ENCODE measurements at places on chromosomes 4 and X. TPM values are rescaled to one million over a fixed set of nuclear protein-coding genes. Genes with fewer than 3 reads are reported as not detected.

The HMX1 gene
- polyA plus RNA-seq = not detected

- no peak overlapping the region for H3K27ac ChIP-seq
- H3K4me1 ChIP-seq = no peaks in the 10 kb centered on the region
- no peaks in the 10 kb centered on the region for H3K36me3 ChIP-seq
These were observed 958.3 kb upstream of the ADGRL3 start for GRCh38 chr4:60241866-60242265.

DNA sequence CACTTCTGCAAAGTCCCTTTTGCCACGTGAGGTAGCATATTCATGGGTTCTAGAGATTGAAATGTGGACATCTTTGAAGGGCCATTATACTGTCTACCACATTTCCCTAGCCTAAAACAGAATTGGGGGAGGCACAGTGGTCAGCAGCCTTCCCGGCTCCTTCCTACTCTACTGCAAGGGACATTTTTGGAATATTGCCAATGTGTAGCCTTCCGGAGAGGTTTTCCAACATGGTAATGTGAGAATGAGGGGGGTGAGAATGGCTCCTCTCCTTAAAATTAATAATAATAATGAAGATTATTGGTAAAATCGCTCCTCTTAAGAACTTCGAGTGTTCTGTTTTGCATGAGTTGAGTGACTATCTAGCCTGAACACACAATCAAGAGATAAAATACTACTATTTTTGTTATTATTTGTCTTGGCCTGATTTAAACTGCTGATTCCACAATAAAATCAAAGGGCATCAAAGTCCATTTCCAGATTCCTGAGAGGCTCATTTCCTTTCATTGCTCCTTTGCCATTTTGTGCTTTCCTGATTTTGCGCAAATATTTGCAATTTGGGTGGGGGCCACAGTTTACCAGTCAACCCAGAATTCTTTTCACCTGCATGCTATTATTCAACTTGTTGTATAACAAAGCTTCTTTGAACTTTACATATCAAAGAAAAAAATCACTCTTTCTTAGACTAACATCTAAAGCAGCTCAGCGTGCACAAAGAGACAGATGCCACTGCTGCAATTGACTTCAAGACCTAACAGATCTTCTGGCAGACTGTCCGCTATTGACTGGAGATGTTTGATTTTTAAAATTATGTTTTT lies 27.0 kb upstream of the TSPAN5 start:
- no peak for DNase-seq
- no peaks in the 10 kb centered on the region for H3K36me3 ChIP-seq

DNA sequence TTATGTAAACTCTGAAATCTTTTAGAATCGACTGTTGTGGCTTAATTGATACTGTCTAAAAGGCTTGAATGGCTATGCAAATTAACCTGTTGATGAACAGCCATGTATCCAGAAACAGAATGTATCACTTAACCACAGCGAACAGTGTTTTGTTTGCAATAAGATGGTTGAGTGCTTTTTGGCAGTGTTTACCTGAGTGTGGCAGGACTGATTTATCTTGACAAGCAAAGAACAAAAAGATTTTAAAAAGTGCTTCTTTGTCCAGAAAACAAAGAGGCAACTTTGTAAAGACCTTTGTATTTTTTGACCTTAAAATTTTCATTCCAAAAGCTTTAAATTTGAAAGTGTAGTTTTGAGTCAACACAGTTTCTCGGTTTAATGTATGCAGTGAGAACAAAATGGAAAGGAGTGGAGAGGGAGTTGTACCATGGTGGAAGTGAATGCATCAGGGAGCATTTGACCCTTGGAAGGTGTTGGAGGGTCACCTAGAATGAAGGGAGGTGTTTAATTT lies 18.0 kb downstream of the ARHGAP10 start:
- H3K4me3 ChIP-seq = no peak overlapping the region
- no peaks in the 10 kb centered on the region for H3K4me1 ChIP-seq
- DNase-seq = no peak
- H3K36me3 ChIP-seq = no peaks in the 10 kb centered on the region
- no peak overlapping the region for H3K27ac ChIP-seq

The LRP2BP gene
- polyA plus RNA-seq = 0.54 TPM

The PCDH10 gene
- not detected for polyA plus RNA-seq

DNA sequence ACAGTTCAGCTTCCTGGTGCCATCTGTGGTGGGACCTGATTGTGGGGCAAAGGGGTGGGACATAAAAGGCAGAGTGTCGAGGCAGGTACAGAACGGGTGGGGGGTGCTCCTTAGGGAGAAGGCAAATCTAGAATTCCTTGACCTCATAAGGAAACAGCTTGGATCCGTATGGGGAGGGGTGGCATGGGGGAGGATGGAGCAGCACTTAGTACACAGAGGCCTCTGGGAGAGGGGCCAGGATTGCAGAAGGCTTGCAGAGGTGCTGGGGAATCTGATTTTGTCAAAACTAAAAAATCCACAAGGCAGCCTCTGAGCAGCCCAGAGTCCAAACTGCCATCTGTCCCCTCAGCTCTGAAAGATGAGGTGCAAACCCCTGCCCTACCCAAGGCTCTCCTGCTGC lies 2.3 kb upstream of the EMD start:
- H3K4me1 ChIP-seq = peaks cover 51% of the 10 kb centered on the region
- peak overlapping the region; percentile 95 for H3K27ac ChIP-seq
- no peak for DNase-seq
- H3K36me3 ChIP-seq = peaks cover 4% of the 10 kb centered on the region
- H3K27me3 ChIP-seq = no peaks in the 10 kb centered on the region

The UPF3B gene
- 2.9 TPM for polyA plus RNA-seq

GRCh38 chr4:3368841-3369760 lies 72.7 kb upstream of the HGFAC start:
- H3K4me3 ChIP-seq = peak overlapping the region; percentile 54
- no peaks in the 10 kb centered on the region for H3K36me3 ChIP-seq
- no peaks in the 10 kb centered on the region for H3K27me3 ChIP-seq
- H3K4me1 ChIP-seq = peaks cover 20% of the 10 kb centered on the region

- no peaks in the 10 kb centered on the region for H3K4me1 ChIP-seq
- H3K36me3 ChIP-seq = no peaks in the 10 kb centered on the region
These were observed 110.1 kb downstream of the GBA3 start for GRCh38 chr4:22802876-22803275.

- no peaks in the 10 kb centered on the region for H3K27me3 ChIP-seq
- H3K4me3 ChIP-seq = no peak overlapping the region
- H3K4me1 ChIP-seq = no peaks in the 10 kb centered on the region
- DNase-seq = no peak
- no peak overlapping the region for H3K27ac ChIP-seq
- no peaks in the 10 kb centered on the region for H3K36me3 ChIP-seq
These were observed 39.3 kb downstream of the EVC start for GRCh38 chr4:5750052-5750945.

The RTL3 gene
- polyA plus RNA-seq = not detected

GRCh38 chr4:109760682-109761081 lies 30.8 kb upstream of the PLA2G12A start:
- no peak overlapping the region for H3K4me3 ChIP-seq
- peak; percentile 10 for DNase-seq
- no peak overlapping the region for H3K27ac ChIP-seq

The ASB5 gene
- not detected for polyA plus RNA-seq

DNA sequence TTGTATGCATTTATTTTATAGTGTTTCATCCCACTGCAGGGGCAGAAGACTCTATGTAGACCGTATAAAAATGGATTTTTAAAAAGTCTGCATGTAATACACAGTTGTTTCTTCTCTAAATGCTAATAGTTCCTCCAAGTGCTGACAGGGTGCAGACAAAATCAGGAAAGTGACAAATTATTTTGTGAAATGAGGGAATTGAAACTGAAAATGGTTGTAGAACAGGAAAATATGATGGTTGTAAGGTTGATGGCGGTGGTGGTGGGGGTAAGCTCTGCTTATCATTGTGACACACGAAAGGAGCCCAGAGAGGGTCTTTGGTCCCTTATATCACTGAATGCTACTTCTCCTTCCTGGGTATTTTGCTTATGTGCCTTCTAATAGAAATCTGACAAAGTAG lies 4.3 kb downstream of the IL15 start:
- no peak overlapping the region for H3K4me3 ChIP-seq
- peaks cover 2% of the 10 kb centered on the region for H3K27me3 ChIP-seq
- H3K27ac ChIP-seq = no peak overlapping the region

GRCh38 chr4:142416711-142417275 lies 429.3 kb downstream of the INPP4B start:
- no peaks in the 10 kb centered on the region for H3K36me3 ChIP-seq
- peak; percentile 88 for DNase-seq
- peaks cover 19% of the 10 kb centered on the region for H3K4me1 ChIP-seq
- H3K27ac ChIP-seq = peak overlapping the region; percentile 76
- peak overlapping the region; percentile 76 for H3K4me3 ChIP-seq

- no peaks in the 10 kb centered on the region for H3K27me3 ChIP-seq
- H3K4me3 ChIP-seq = no peak overlapping the region
- no peaks in the 10 kb centered on the region for H3K4me1 ChIP-seq
- H3K36me3 ChIP-seq = peaks cover 45% of the 10 kb centered on the region
- H3K27ac ChIP-seq = no peak overlapping the region
These were observed 78.4 kb upstream of the MAP3K15 start for GRCh38 chrX:19593690-19594089.

DNA sequence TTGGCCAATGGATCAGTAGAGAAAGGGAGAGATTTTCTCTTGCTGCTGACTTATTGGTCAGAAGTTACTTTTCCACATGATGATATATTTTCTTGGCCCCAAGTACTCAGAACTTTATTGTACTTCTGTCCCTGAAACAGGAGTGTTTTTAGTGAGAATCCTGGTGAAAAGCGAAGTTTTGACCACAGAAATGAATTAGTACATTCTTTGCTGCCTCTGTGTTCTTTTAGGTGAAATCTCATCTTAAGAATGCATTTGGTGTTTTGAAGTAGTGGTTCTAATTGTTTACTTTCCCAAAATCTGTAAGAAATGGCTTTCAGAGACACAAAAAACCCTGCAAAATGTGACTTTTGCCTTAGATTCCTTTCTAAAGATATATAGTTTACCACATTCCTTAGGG lies 240.4 kb downstream of the FRMPD4 start:
- no peaks in the 10 kb centered on the region for H3K4me1 ChIP-seq
- H3K4me3 ChIP-seq = no peak overlapping the region
- DNase-seq = no peak
- H3K27ac ChIP-seq = no peak overlapping the region
- H3K36me3 ChIP-seq = no peaks in the 10 kb centered on the region

DNA sequence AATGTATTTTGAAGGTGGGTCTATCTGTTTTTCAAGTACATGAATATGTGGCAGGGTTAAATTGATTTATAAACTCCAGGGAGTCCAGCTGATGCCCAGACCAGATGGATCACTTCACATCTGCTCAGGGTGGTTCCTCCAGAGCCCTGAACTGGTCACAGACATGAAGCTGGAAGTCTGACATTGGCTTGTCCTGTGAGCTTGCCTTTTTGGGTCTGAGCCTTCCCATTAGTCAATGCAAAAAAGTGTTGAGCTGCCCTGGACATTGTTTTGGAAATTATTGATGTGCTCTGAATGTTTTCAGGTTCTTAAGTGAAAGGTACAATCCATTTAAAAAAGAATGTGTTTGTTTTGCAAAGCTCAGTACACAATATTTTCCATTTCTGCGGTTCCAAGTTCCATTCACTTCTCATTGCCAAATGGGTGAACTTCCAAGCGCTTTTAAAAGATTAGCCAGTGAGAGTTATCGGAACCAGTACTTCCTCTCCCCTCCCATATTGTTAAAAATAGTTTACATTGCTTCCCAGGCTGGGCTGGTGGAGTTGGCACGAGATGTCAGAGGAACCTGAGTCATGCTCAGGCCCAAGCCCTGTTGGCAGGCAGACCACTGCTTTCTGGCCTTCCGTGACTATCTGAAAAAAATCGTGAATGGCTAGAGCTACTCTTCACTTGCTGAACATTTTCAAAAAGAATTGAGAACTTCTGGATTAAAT lies 52.1 kb downstream of the PDGFRA start:
- H3K27ac ChIP-seq = no peak overlapping the region
- H3K36me3 ChIP-seq = no peaks in the 10 kb centered on the region
- no peaks in the 10 kb centered on the region for H3K27me3 ChIP-seq
- H3K4me1 ChIP-seq = no peaks in the 10 kb centered on the region
- DNase-seq = no peak

DNA sequence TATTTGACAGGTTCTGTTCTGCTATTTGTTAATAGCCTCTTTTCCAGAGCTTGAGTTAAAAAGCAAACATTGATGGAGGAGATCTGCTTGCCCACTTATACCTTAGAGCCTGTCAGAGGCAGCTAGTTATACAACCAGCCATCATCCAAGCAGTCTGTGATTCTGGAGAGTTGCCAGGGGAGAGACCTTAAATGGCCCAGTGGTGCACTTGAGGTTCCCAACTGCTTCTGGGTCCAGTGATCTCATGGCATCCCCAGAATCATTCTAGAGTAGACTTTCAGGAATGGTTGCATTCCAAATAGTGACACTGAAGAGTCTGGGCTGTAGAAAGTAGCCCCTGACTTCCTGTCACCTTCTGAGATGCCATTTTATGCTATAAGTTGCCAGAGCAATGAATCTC lies 160.7 kb downstream of the FHIP1A start:
- no peak for DNase-seq
- H3K4me1 ChIP-seq = no peaks in the 10 kb centered on the region
- no peak overlapping the region for H3K27ac ChIP-seq
- peaks cover 4% of the 10 kb centered on the region for H3K27me3 ChIP-seq
- no peak overlapping the region for H3K4me3 ChIP-seq

The MAGED4 gene
- polyA plus RNA-seq = 3.8 TPM

GRCh38 chrX:118943102-118943501 lies 31.3 kb upstream of the LONRF3 start:
- no peak for DNase-seq
- H3K36me3 ChIP-seq = no peaks in the 10 kb centered on the region
- H3K27ac ChIP-seq = no peak overlapping the region
- H3K27me3 ChIP-seq = no peaks in the 10 kb centered on the region

- no peak for DNase-seq
- H3K4me1 ChIP-seq = no peaks in the 10 kb centered on the region
- no peak overlapping the region for H3K27ac ChIP-seq
- no peaks in the 10 kb centered on the region for H3K36me3 ChIP-seq
- no peaks in the 10 kb centered on the region for H3K27me3 ChIP-seq
These were observed 25.9 kb downstream of the HTRA3 start for GRCh38 chr4:8295471-8295870.

The ANK2 gene
- polyA plus RNA-seq = not detected

GRCh38 chr4:6155996-6156750 lies 44.2 kb downstream of the JAKMIP1 start:
- no peak overlapping the region for H3K27ac ChIP-seq
- no peaks in the 10 kb centered on the region for H3K27me3 ChIP-seq
- peaks cover 56% of the 10 kb centered on the region for H3K4me1 ChIP-seq
- no peak overlapping the region for H3K4me3 ChIP-seq

The OTUD6A gene
- not detected for polyA plus RNA-seq

DNA sequence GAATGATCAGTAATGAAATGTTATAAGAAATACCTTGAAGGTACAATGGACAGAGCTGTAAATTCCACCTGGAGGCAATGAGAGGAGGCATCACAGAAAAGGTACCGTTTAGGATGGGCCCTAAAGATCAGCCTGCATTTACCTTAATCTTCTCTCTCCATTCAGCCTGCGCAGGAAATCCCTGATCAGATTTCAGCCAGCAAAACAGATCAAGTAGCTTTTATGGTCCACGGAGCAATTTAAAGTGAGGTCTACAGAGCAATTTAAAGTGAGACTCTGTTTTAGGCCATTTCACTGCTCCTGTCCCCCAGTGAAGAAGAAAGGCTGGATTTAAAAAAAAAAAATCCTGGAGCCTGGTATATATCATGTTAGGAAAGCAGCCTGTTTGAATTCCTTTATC lies 195.1 kb upstream of the VCX start:
- DNase-seq = no peak
- no peaks in the 10 kb centered on the region for H3K27me3 ChIP-seq
- H3K27ac ChIP-seq = no peak overlapping the region
- no peaks in the 10 kb centered on the region for H3K36me3 ChIP-seq
- no peak overlapping the region for H3K4me3 ChIP-seq
- H3K4me1 ChIP-seq = no peaks in the 10 kb centered on the region

The OPRPN gene
- not detected for polyA plus RNA-seq
